ENCODE measurements at places on chromosomes 11 and 22.

- no peak for DNase-seq
These were observed 83.0 kb downstream of the TMPRSS5 start for GRCh38 chr11:113623114-113623513.

DNA sequence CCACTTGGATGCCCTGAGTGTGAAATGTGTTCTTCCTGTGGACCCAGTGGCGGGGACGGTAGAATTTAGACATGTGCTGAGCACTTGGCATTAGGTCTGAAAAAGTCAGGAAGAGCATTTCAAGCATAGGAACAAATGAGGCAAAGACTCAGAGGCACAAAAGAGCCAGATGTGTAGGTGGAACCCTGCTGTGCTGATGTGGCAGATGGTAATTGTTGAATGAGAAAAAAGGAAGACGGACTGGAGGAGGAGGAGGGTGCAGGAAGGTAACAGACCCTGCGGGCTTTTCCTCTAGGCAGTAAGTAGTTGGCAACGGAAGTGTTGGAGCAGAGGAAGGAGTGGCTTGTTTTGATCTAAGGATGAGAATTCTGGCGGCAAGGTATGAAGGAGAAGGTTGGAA is 985.8 kb downstream of the TBC1D22A start:
- no peak for DNase-seq

- no peak for DNase-seq
These were observed 119.9 kb upstream of the RASSF10 start for GRCh38 chr11:12889243-12889642.

DNA sequence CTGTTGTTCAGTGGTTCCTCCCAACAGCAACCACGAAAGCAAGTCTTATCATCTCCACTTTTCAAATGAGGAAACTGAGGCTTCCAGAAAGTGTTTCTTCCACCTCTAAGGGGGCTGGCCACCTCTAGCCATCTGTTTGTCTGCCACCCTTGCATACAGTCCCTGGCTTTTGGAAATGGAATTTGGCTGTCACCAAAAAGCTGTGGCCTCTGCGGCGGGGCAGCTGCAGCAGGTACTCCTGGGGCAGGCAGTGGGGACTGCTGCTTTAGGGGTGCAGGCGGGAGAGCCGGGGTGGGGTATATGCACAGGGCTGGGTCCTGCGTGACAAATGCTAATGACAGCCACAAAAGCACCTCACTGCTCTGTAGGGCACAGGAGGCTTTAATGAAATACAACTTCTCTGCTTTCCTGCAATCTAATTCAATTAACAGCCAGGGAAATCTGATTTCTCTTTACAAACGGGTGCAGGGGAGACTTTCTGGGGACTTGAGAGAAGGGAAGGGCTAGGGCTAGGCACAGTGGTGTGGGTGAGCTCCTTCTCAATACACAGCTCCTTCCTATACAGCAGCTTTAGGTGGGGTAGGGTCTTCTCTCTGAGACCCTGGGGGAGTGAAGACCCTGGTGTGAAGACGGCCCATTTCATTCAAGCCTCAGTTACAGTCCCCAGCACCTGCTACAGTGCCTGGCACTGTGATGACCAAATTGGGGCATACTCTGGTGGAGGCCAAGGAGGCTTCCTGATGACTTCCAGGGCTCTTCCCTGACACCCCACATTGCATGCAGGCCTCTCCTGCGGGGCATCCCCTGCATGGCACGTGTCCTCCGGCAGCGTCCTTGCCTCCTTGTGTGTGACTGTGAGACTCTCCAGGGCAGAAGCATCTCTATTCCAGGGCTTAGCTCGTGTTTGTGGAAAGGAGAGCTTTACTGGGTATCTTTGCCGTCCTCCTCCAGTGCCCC is 161.6 kb downstream of the CEP164 start:
- DNase-seq: no peak

DNA sequence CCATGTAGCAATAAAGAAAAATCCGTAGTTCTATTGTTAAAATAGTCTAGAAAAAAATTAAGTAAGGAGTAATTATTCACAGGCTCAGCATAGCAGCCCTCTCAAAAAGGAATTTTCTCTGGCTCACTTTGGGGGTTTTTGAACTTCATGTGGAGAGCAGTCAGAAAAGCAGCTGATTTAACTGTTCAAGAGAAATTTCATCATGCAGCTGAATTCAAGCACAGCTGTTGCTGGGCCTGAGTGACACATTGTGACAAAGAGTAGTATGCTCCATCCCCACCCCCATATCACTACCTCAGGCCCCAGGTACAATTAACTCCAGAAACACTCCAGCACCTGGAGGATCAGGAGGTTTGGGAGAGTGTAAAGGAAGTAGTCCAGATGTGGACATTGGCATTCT is 272.1 kb downstream of the FAM76B start:
- no peak for DNase-seq

- peak; percentile 74 for DNase-seq
These were observed 1.0 kb upstream of the SESN3 start for GRCh38 chr11:95231881-95232605.

DNA sequence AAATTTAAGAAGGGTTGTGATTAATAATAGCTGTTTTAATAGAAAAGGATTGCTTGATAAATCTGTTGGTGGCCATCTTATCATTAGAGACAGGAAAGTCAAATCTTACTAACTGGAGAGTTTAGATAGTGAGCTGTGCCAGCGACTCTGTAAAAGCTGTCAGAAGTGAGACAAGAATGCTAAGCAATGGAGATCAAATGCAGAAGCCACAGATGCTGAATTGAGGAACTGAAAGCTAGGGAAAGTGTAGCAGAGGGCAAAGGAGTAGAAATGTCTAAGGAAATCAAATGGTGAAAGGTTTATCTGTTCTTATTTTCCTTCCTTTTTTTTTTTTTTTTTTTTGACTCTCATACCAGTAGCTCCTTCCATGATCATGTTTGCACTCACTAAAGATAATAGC is 13.7 kb downstream of the MS4A13 start:
- no peak for DNase-seq

DNA sequence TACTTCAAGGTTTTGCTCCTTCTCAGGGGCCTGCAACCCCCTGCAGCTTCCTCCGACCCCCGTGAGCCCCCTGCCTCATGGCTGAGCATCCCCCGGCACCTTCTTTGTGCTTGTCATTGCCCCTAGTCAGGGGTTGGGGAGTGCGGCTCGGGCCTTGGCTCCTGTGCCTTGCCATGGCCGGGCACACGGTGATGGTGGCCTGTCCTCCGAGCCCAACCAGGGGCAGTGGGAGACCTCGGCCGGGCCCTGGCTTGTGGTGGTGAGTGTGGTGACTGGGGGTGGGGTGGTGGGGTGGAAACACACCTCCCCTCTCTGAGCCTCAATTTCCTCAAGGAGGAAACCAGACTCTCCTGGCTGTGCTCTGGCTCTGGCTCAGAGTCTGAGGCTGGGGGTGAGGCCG is 1.5 kb upstream of the MRGPRG start:
- DNase-seq: no peak

DNA sequence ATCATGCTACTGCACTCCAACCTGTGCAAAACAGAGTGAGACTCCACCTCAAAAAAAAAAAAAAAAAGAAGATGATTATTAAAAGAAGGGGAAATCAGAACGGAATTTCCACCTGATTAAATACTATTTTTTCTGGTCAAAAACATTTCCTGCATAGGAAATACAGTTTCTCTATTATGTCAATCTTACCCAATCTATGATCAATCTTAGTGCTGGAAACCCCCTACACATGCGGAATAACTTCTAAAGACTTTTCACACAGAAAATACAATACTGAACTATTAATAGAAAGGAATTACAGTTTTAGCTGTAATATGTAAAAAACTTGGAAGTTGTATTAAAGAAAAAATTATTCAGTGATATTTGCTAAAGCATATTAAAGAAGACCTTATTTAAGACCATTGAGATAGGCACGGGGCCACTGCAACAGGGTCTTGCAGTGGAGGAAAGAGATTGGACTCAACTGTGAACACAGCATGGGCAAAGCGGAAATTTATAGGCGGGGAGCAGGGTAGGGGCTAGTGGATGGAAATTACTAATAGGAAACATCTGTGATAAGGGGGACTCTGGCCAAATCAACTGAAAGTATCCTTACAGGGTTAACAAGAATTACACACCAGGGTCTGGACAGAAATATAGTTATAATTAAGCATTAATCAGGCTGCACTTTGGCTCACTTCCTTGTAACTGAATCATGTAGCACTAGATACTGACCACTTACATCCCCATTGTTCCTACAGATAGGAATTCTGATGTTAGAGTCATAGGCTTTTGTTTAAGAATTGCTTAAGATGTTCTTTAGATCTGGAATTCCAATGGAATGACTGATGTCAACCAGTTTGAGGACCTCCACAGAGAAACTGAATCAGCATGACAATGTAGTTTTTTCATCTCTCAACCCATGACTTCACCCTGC is 411.5 kb upstream of the DDI1 start:
- DNase-seq: no peak

DNA sequence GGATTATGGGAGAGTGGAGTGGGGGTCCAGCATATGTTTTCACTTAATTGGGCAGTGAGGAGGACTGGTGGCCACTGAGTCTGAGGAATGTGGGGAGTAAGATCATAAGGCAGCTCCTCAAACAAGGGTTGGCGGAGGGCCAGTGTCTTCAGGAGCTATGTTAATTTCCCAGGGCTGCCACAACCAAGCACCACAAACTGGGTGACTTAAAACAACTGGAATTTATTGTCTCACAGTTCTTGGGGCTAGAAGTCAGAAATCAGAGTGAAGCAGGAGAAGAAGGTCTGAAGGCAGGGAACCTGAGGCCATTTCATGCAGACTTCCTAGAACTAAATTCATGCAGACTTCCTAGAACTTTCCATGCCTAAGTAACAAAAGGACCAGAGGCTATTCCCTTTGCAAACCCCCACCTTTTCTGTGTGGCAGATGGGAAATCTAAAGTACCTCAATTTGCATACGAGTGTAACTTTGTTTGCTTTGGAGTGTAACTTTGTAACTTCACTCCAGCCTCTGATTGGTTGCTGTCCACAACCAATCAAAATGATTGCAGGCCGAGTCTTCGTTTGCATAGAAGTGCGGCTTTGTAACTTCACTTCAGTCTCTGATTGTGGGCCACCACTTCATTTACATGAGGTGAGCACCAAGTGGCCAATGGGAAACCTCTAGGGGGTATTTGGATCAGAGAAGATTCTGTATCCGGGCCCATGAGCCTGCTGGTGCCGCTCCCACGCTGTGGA is 50.5 kb upstream of the ZBED5 start:
- no peak for DNase-seq

DNA sequence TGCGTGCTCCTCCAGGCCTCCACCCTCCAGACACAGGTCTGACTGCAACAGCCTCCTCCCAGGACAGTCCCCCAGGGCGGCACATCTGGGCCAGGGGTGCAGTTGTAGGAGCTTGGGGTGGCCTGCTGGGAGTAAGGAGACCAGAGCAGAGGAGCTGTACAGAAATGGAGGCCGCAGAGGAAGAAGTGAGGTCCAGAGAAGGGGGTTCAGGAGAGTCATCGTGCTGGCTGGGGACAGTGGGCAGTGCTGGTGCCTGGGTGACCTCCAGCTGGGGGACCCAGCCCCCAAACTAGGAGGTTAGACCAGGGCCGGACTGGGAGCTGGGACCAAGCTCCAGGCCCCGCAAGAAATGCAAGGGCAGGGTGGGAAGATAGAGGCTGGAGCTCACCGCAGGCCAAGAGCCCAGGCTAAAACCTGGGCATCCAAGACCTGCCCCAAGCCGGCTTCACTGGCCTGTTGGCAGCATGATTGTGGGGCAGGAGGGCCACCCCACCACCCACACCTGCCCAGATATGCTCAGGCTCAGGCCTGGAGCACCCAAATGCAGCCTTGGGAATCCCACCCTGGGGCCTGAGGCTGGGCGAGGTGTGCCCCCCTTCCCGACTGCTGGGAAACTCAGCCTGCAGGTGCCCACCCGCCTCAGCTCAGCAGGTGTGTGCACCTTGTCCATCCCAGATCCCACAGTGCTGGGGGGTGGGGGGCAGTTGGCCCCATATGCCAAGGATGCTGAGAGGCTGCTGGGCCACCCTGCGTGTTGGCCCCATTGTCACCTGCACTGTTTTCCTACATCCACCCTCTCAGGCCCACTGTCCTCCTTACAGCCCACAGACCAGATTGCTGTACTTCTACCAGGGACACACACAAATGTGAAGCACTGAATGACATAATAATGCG is 96.9 kb downstream of the MORC2 start:
- no peak for DNase-seq

- DNase-seq: no peak
These were observed 52.8 kb downstream of the WT1 start for GRCh38 chr11:32382339-32383049.

DNA sequence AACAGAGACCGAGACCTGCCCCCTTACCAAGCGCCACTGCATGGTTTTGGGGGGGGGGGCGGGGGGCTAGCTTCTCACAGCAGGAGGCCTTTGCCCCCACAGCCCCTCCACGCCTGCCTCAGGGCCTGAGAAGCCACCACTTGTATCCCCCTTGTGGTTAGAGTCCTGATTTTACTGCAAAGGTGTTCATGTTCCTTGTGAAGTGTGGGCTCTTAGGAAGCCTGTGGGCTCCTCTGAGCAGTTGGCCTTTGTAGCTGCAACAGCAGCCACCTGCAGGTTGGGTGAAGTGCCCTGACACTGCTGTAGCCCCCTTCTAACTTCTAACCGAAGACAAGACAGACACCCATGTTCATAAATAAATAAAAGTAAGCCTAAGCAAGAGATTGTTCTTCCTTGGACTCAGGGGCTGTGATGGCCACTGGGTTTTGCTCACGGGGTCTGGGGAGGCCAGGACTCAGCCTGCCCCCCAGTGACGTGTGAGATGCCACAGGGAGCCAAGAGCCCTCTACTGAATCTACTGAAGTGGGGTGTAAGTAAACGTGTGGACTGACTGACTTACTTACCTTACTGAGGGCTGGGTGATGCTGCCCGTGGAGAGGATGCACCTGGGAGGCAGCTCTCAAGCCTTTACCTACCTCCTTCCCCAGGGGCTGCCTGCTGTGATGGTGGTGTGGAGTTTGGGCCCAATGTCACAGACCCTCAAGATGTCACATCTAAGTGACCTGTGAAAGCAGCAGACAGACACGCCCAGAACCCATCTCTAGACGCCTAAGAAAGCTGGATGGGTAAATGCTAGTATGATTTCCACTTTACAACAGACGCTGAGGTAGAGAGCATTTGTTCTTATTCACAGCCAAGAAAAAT is 25.8 kb downstream of the USP35 start:
- no peak for DNase-seq

GRCh38 chr11:76683161-76684095 is 12.9 kb upstream of the LRRC32 start:
- no peak for DNase-seq

- no peak for DNase-seq
These were observed 11.5 kb downstream of the THAP12 start for GRCh38 chr11:76369406-76369805.
